ENCODE measurements at places on chromosomes 4 and X.

GRCh38 chrX:38774249-38774648 is 27.0 kb upstream of the MID1IP1 start:
- H3K27ac ChIP-seq = no peak overlapping the region
- H3K36me3 ChIP-seq = no peaks in the 10 kb centered on the region
- H3K4me1 ChIP-seq = no peaks in the 10 kb centered on the region
- H3K27me3 ChIP-seq = no peaks in the 10 kb centered on the region

DNA sequence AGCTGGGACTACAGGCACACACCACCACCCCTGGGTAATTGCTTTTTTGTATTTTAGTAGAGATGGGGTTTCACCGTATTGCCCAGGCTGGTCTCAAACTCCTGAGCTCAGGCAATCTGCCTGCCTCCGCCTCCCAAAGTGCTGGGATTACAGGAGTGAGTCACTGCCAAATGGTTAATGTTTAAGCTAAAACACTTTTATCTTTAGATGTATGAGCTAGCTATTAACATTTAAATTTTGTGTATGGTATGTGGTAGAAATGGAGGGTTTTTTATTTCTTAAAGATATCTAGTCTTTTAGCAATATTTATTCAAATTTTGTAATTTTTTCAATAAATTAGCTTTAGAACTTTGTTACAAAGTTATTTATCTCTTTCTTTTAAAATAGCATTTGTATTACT is 1659.8 kb upstream of the ADGRL3 start:
- H3K36me3 ChIP-seq = no peaks in the 10 kb centered on the region

- H3K27me3 ChIP-seq = no peaks in the 10 kb centered on the region
- no peak for DNase-seq
- no peak overlapping the region for H3K4me3 ChIP-seq
- H3K36me3 ChIP-seq = no peaks in the 10 kb centered on the region
- peaks cover 20% of the 10 kb centered on the region for H3K4me1 ChIP-seq
Observed at GRCh38 chrX:10110984-10111363, 45.8 kb upstream of the CLCN4 start.

DNA sequence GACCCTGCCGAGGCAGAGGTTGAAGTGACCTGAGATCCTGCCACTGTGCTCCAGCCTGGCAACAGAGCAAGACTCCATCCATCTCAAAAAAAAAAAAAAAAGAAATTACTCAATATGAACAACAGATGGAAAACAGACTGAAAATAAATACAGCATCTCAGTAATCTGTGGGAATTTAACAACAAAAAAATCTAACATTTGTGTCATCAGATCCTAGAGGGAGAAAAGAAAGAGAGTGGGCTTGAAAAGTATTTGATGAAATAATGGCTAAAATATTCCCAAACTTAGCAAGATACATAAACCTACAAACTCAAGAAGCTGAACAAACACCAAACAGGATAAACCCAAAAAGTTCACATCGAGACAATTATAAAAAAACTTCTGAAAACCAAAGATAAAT is 84.7 kb downstream of the CENPC start:
- no peaks in the 10 kb centered on the region for H3K4me1 ChIP-seq
- no peak overlapping the region for H3K27ac ChIP-seq

- H3K27me3 ChIP-seq = no peaks in the 10 kb centered on the region
- H3K4me1 ChIP-seq = no peaks in the 10 kb centered on the region
- H3K27ac ChIP-seq = no peak overlapping the region
- no peak overlapping the region for H3K4me3 ChIP-seq
- no peak for DNase-seq
Observed at GRCh38 chr4:48432017-48432416, 51.1 kb upstream of the SLC10A4 start.

- DNase-seq = no peak
- H3K36me3 ChIP-seq = no peaks in the 10 kb centered on the region
- H3K27me3 ChIP-seq = no peaks in the 10 kb centered on the region
- no peak overlapping the region for H3K27ac ChIP-seq
- no peak overlapping the region for H3K4me3 ChIP-seq
Observed at GRCh38 chr4:26130173-26130572, 190.6 kb upstream of the RBPJ start.

GRCh38 chrX:109918753-109919152 is 84.2 kb upstream of the TMEM164 start:
- no peaks in the 10 kb centered on the region for H3K27me3 ChIP-seq
- H3K36me3 ChIP-seq = no peaks in the 10 kb centered on the region
- no peak overlapping the region for H3K27ac ChIP-seq
- no peak overlapping the region for H3K4me3 ChIP-seq
- H3K4me1 ChIP-seq = no peaks in the 10 kb centered on the region

- no peaks in the 10 kb centered on the region for H3K27me3 ChIP-seq
- H3K27ac ChIP-seq = no peak overlapping the region
- no peaks in the 10 kb centered on the region for H3K36me3 ChIP-seq
- H3K4me1 ChIP-seq = no peaks in the 10 kb centered on the region
Observed at GRCh38 chr4:17092736-17093437, 194.4 kb upstream of the LDB2 start.

DNA sequence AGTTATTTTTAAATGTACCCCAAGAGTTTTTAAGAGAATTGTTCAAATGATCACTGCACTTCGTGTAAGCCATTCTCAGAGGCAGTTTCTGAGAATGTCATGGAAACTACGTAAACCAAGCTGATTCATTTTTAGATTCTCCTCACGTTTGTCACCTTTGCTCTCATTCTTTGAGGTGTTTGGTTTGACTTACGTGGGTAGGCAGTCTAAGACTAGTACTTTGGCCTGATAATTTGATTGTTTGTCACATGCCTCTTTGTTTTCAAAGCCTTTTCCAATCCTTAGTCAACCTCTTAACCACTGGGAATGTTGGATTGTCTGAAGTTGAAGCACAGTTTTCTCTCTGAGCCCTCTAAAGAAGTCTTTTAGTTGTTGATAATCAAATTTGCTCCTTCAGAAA is 10.5 kb downstream of the SEPTIN11 start:
- no peak overlapping the region for H3K27ac ChIP-seq
- no peaks in the 10 kb centered on the region for H3K36me3 ChIP-seq
- H3K27me3 ChIP-seq = no peaks in the 10 kb centered on the region
- DNase-seq = no peak
- peaks cover 1% of the 10 kb centered on the region for H3K4me1 ChIP-seq

DNA sequence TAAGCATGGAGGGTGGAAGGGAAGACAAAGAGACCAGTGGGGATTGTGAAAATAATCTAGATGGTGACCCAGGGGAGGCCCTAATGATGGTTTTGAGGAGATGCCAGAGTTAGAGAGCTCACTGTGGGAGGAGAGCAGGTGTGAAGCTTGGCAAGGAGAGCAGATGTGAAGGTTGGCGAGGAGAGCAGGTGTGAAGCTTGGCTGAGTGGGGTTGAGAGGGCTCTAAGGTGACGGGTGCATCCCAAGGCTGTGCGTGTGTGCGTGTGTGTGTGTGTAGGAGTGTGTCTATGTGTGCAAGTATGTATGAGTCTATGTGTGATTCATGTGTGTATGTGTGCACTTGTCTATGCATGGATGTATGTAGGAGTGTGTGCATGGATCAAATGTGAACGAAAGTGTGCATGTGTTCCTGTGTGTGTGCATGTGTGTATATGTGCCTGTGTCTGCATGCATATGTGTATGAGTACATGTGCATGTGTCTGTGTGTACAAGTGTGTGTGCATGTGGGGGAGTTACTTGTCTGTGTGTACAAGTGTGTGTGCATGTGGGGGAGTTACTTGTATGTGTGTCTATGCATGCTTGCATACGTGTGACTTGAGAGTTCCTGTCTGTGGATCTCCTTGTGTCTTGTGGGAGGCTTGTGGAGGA is 72.0 kb downstream of the EVC start:
- no peak overlapping the region for H3K4me3 ChIP-seq
- no peak overlapping the region for H3K27ac ChIP-seq
- no peak for DNase-seq
- no peaks in the 10 kb centered on the region for H3K36me3 ChIP-seq
- no peaks in the 10 kb centered on the region for H3K4me1 ChIP-seq

GRCh38 chrX:122850326-122850725 is 333.8 kb upstream of the GRIA3 start:
- H3K4me3 ChIP-seq = no peak overlapping the region
- no peaks in the 10 kb centered on the region for H3K4me1 ChIP-seq
- no peak for DNase-seq
- H3K27me3 ChIP-seq = no peaks in the 10 kb centered on the region

DNA sequence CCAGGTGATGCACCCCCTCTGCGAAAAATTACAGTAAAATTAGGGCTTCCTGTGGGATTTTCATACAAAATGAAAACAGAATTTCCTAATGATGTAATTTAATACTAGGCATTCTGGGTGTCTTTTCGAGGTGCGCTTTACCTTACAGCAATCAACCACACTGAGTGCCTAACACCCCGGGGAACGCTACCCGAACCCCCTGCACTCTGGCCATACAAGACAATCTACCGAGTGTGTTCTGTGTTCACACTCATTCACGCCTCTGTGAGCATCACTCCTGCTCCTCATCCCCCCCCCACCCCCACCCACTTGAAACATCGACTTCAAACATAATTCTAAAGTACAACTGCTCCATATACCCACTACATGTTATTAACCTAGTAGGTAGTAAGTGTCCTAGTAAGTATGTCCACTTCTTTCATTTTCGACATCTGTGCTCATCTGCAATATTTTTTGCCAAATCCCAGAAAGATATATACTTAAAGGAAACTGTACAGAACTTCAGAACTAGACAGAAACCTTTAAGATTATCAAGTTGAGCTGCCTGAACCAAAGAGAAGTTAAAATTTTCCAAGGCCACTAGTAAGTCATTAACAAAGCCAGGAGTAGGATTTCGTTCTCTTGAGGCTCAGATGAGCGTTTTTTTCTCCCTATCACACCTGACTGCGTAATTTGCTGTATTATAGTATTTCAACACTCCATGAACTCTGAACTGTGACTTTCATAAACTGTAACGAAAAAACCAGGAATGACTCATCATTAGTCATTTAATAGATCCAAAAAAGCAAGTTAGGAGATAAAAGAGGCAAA is 80.0 kb downstream of the FAT1 start:
- peaks cover 3% of the 10 kb centered on the region for H3K4me1 ChIP-seq
- no peaks in the 10 kb centered on the region for H3K27me3 ChIP-seq
- DNase-seq = no peak
- no peaks in the 10 kb centered on the region for H3K36me3 ChIP-seq
- H3K4me3 ChIP-seq = no peak overlapping the region
- no peak overlapping the region for H3K27ac ChIP-seq

DNA sequence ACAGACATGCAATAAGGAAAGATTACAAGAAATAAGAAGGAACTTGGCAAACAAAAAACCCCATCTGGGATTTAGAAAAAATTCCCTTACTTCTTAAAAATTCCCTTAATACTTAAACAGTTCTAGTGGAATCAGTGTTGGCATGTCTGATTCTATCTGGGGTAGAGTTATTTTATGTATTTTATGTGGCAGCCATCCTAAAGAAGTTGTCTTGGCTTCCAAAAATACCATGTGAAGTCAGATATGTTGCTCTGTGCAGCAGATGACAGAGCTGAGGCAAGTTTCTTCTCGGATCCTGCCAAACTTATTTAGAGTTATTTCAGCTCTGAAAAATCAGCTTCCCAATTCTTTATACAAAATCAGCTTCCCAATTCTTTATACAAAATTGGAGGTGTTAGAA is 14.7 kb downstream of the YY2 start:
- no peak for DNase-seq
- H3K4me1 ChIP-seq = peaks cover 1% of the 10 kb centered on the region
- H3K4me3 ChIP-seq = no peak overlapping the region
- H3K27me3 ChIP-seq = no peaks in the 10 kb centered on the region
- no peak overlapping the region for H3K27ac ChIP-seq

GRCh38 chr4:112287258-112287989 is 1.7 kb upstream of the TIFA start:
- DNase-seq = no peak
- no peak overlapping the region for H3K4me3 ChIP-seq
- no peaks in the 10 kb centered on the region for H3K27me3 ChIP-seq
- no peaks in the 10 kb centered on the region for H3K36me3 ChIP-seq
- H3K27ac ChIP-seq = no peak overlapping the region

DNA sequence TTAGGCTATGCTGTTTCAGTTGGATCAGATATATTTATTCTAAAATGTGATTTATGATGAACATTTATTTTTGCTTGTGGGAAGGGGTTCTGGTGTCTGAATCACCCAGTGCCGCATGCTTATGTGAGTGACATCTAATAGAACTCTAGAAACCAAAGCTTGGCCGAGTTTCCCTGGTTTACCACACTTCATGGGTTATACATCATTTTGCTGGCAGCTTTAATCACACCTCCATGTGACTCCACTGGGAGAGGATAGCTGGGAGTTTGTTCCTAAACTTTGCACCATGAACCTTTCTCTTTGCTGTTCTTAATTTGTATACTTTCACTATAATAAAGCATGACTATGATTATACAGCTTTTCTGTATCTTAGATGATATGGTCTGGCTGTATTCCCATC is 382.9 kb downstream of the INPP4B start:
- no peak overlapping the region for H3K4me3 ChIP-seq
- no peaks in the 10 kb centered on the region for H3K4me1 ChIP-seq

- no peak overlapping the region for H3K4me3 ChIP-seq
- H3K27me3 ChIP-seq = no peaks in the 10 kb centered on the region
- no peaks in the 10 kb centered on the region for H3K36me3 ChIP-seq
- DNase-seq = no peak
- H3K4me1 ChIP-seq = peaks cover 1% of the 10 kb centered on the region
- H3K27ac ChIP-seq = no peak overlapping the region
Observed at GRCh38 chr4:95085124-95085833, 327.5 kb downstream of the BMPR1B start.

DNA sequence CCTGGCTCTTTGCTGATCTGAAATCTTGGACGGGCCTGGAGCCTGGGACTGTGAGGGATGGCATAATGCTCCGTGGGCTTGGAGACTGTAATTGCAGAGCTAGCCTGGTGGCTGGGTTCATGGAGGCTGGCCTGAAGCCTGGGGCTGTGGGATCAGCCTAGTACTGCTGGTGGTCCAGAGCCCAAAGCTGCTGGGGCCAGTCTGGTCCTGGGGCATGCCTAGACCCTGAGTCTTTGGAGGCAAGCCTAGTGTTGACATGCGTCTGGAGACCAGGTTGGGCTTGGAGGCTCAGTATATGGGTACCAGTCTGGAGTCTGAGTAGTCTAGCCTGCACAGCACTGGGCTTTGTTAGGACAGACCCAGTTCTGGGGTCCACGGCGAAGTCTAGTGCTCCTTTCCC is 172.0 kb upstream of the ZC4H2 start:
- H3K36me3 ChIP-seq = no peaks in the 10 kb centered on the region
- H3K27me3 ChIP-seq = no peaks in the 10 kb centered on the region
- no peak overlapping the region for H3K4me3 ChIP-seq
- DNase-seq = no peak

DNA sequence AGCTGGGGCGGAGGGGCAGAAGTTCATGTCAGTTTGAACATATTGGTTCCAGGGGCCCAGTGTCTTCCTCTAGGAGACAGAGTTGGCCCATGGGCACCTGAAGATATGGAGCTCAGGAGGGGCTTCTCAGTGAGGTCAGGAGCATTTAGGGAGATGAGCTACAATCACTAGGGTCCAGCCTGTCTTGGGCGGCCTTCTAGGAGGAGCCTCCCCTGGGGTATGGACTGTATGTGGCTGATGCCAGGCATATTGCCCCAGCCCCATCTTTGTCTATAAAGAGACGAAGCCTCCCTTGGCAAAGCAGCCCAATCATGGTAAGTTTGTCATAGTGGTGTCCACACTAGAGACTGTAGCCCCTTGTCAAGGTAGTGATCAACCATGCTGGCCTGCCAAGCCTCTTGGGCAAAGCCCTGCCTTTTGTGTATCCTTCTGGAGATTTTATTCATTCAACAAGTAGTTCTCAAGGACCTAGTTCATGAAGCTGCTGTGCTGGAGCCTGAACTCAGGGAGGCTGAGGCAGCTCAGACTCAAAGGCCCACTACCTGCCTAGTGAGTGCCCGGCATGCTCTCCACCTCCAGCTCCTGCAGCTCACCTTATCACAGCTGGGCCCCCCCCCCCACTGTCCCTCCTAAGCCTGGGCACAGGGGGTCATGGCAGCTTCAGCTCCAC is 5.4 kb upstream of the CNGA2 start:
- H3K36me3 ChIP-seq = no peaks in the 10 kb centered on the region
- no peak for DNase-seq

All from ovary (tissue), 10 donors.